ENCODE measurements at places on chromosomes 7 and 10. TPM values are rescaled to one million over a fixed set of nuclear protein-coding genes. Genes with fewer than 3 reads are reported as not detected.

DNA sequence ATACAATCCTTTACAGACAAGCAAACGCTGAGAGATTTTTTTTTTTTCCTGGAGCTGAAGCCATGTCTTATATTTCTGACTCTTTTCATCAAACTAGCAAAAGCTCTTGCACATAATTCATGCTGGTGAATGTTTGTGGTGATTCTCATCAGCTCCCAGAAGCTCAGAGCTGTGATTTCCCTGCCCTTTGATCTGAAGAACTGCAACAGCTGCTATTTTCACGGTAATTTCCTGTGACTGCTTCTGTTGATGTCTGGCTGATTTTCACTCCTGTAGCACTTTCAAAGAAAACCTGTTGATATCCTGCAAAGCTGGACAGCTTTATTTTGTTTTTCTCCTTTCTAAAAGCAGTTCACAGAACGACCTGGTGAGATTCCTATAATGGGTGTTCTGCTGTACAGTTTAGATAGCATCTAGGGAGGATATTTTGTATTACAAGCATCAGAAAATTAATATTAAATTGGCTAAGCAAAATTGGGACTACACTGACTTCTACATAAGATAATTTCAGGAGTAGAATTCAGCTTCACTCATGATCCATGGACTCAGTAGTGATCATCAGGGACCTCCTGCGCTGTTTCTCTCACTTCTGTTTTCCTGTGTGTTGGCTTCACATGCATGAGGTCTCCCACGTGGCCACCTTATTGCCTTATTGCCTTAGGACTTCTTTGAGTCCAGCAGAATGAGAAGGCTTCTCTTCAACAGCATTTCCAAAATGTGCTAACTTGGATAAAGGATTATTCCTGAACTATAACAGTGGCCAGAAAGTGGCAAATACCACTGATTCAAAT is 1111.6 kb upstream of the SORCS1 start:
- DNase-seq = no peak

GRCh38 chr10:79391231-79392019 is 44.2 kb downstream of the PPIF start:
- no peak for DNase-seq

GRCh38 chr7:38303866-38304265 is 30.4 kb upstream of the TARP start:
- DNase-seq = no peak

LIPF gene
- total RNA-seq = not detected

GRCh38 chr10:1300218-1300617 is 244.0 kb downstream of the WDR37 start:
- no peak for DNase-seq

SPDYE16 gene
- 0.22 TPM for total RNA-seq

SUN3 gene
- not detected for total RNA-seq

CCL24 gene
- total RNA-seq = not detected

GRCh38 chr7:151339651-151340382 is 1.8 kb upstream of the NUB1 start:
- no peak for DNase-seq

UCN3 gene
- total RNA-seq = not detected

AASS gene
- total RNA-seq = 27.8 TPM

DNA sequence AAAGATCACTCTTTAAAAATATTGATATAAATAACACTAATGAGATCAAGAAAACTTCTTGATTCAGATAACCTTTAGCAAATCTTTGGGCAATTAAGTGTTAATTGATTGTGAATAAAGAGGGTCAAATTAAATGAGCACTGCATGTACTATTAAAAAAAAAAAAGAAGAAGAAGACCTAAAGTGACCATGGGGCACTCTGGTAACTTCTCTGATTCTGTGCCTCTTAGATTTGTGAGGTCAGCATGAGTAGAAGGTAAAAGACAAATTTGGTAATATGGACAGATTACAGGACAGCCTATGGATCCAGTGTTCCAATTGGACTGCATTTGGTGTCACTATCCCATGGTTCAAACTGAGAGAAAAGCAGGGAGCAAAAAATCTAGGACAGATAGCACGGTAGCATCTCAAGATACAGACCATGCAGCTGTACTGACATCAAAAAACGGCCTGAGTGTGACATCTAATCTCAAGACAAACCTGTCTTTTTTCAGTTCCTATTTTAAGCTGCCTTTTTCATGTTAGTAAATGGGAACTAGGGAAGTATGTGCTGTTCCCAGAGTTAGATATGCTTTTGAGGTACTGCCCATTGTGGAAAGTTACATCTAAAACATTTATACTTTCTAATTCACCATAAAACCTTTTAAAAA is 128.0 kb downstream of the KCND2 start:
- DNase-seq = no peak

DNA sequence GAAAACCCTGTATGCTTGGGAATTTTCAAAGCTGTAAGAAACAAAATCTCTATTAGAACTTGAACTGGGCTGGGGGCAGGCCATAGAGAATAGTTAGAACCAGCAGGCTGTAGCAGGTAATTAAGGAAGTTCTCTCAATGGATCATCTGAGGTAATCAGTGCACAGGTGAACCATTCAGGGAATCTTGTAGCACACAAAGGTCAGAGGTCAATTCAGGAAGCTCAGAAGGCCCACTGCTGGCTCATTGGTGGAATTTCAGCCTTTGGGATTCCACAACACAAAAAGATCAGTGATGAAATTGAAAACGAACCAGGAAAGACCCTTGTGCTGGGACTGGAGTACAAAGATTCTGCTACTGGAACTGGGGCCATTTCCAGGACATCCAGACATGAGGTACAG is 82.0 kb downstream of the TMEM168 start:
- no peak for DNase-seq

DNA sequence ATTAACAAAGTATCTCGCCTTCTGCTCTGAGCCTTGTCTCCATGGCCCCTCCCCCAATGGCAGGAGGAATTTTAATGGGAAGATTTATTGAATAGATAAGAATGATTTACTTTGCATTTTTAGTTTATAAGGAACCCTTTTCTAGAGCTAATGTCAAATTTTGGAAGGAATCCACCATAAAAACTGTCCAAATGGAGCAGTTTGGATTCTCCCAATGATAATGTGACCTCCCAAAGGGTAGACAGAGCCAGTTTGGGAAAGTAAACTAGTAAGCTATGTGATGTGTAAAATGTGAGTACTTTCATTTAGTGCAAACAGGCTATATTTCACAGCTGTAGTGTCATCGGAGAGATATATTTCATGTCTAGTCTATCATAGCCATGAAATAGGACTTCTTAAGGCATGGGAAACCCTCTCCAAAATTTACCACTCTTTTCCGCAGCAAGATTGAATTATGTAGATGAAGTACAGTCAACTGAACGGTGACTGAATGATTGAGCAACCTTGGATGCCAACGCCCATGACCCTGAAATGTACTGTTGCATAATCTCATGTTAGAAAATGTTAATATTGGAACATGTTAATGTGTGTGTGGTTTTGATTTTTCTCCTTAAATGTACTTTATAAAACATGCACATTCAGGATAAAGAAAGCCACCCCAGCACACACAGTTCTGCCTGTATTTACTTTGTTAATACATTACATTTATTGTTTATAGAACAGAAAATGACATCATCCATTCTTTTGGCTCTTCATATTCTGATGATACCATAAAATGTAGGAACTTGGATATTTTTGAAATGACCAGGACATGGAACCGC is 140.6 kb downstream of the NRP1 start:
- peak; percentile 36 for DNase-seq

TRIM4 gene
- total RNA-seq = 19.1 TPM

DNA sequence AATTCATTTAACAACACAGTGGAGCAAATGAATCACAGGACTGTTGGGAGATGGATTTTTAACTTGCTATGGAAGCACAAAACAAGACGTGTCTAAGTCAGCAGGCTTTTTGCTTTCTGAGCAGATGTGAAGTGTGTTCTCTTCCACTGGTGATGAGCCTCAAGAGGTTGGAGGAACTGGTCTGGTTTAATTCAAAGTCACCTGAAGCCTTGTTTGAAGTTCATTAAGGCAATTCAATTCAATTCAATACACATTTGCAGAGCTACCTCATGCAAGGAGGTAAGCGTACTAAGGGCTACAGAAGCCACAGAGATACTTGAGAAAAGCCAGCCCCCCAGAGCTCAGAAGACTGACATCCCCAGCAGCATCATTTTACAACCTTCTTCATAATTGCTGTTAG is 68.4 kb upstream of the PALS2 start:
- no peak for DNase-seq

DNA sequence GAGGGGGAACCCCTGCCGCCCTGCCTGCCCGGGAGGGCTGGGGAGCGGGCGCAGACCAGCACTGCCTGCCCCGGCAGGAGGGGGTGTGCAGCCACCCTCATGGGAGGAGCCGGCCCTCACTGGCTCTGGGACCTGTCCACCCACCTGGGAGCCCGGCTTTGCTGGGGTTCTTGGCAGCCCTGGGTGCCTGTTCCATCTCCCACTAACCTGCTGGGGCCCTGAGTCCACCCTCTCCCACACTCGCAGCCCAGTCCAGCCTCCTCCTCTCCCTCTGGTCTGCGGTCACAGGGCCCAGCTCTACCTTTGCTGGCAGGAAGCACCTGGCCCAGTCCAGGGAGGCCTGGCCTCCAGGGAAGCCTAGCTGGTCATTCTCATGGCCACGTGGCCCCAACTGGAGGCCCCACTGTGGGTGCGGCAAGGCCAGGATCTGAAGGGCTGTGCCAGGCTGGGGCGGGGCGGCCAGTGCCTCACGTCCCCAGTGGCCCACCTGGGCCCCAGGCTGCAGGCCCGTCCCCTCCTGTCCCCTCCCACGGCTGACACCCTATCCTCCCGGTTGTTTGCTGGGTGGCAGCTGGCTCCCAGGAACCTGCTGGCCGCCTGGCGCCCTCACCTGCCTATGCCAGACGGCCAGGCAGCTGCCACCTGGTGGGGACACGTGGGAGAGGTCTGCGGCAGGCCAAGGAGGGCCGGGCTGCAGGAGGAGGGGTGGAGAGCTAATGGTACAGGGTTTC is at the start of gene TMEM184A:
TMEM184A (minus strand) TSS at position 393 of the 731 bp plus-strand sequence. CDS start 721 bp downstream, outside the sequence.
- no peak for DNase-seq

GRCh38 chr7:37249240-37249639 is 199.4 kb downstream of the ELMO1 start:
- no peak for DNase-seq

DNA sequence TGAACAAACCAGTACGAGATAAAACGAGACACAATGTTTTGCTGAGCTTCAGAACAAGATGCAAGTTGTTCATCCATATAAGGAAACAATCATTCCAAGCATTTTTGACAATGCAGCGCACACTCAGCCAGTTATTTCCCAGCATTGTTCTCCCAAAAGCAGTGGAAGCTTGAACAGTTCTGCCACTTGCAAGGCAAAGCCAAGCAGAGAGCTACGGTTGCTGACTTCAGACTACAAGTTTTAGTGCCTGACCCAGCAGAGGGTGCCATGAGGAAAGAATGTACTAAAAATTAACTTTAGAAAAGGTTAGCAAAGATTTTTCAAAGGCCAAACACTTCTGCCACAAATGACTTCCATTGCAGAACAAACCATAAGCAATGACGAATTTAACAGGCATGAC is 152.5 kb downstream of the SLC25A13 start:
- peak; percentile 88 for DNase-seq

- no peak for DNase-seq
These were observed 159.5 kb upstream of the WDR11 start for GRCh38 chr10:120691625-120692024.

GRCh38 chr7:18363751-18364380 is 131.7 kb upstream of the HDAC9 start:
- DNase-seq = no peak

MNX1 gene
- total RNA-seq = not detected

DNA sequence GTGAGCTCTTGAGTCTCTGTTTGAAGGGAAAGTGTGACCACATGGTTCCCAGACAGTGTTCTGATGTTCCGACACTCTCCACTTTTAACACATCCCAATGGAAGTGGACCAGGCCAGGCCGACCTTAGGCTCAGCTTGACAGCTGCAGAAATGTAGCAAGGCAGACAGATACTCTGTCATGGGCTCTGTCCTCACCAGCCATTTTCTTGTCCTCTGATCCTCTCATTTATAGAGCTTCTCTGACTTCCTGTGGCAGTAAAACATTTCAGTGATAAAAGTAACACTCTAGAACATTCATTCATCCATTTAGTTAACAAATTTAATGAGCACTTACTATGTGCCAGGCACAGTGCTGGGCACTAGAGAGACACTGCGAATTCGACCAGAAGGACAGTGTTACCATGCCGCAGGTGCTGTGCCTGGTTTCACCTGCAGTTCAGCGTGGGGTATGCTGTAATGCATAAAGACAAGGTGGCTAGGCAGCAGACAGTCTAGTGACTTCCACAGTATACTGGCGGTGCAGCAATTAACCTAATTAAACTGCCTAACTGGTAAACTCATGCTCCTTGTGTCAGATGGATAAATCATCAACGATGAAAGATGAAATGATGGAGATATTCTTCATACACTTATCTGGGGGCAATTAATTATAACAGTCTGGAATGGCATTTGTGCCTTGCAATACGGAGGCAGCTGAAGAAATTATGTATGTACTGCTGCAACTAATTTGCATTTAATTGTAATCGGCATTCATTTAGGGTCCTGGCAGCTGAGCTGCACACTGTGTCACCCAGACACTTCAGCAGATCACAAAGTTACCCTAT is 188.1 kb downstream of the NRP1 start:
- no peak for DNase-seq

DNA sequence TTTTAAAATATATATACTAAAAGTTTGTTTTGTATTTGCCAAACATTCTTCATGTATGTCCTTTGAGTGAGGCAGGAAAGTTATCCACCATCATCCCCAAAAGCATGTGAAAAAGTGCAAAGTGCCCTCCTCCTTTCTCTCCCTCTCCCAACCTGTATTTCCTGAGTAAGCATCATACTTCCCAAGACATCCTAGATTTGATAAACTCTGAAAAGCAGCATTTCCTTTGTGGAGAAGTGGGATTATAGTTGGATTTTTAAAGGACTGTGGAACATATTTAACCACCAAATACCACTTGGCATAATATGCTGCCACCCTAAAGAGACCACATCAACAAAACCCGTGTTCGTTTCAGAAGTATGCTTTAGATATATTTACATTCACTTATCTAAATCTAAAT is 36.9 kb downstream of the NET1 start:
- DNase-seq = peak; percentile 56

DNA sequence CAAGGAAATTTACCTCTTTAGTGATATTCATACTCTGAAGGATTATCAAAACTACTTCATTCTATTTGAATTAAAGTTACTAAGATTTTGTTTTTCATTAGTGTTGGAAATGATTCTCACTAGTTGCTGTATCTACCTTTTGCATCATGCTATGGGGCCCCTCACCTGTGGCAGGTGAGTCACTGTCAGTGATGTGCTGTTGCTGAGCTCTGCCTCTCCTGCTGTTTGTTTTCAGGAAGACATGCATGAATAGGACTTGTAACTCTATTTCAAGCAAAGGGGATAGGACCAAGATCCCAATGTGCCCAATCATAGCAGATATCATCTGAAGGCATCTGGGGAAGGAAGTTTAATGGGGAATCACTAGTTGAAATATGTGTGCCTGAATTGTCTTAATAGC is 57.4 kb upstream of the AGR3 start:
- DNase-seq = no peak

DNA sequence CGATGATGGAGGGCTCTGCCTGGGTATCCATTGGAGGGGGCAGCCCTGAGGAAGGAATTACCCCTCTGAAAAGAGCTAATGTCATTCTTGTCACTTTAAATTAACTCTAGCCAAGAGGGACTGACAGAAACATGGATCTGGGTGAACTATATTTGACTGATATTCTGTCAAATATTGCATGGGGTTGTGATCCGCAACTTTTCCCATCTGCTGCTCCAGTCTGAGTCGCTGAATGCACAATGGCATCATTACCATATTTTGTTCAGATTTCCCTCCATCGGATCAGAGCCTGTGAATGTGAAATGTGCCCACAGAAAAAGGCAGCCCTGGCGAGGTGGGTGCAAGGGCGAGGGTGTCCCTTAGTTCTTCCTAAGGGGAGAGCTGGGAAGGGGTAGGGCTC is 100.5 kb upstream of the TCF7L2 start:
- DNase-seq = no peak
